ENCODE measurements at places on chromosomes 1 and 21.

DNA sequence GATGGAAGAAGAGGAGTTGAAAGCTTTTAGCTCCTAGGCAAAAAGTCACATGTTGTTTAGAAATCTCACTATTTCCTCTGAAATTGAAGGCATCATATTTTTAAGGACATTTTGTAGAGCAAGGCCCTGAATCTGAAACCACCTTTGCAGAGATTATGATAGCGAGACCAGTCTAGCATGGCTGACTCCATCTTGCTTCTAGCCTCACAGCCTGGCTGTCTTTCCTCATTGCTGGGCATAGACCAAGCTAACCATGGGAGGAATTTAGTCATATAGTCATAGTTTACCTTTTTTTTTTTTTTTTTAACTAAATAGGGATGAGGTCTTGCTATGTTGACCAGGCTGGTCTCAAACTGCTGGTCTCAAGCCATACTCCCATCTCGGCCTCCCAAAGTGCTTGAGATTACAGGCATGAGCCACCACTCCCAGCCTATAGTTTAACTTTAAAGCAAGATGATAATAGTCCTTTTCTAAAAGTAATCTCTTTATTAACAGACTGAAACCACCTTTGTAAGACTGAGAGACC, 42.2 kb upstream of the ZNF326 start:
- peak; percentile 32 for DNase-seq

DNA sequence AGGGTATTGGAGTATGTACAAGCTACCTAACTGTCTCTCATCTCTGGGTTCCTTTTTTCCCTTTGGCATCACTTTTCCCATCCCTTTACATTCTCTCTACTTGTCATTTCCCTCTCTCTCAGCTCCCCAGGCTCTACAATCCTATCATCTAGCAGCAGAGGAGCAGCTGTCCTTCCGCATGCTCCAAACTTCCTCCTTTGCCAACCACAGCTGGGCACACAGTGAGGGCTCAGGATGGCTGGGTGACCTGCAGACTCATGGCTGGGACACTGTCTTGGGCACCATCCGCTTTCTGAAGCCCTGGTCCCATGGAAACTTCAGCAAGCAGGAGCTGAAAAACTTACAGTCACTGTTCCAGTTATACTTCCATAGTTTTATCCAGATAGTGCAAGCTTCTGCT, 561 bp downstream of the CD1E start:
- no peak for DNase-seq

GRCh38 chr1:19622204-19622603, 21.9 kb upstream of the NBL1 start:
- DNase-seq, result peak; percentile 73

DNA sequence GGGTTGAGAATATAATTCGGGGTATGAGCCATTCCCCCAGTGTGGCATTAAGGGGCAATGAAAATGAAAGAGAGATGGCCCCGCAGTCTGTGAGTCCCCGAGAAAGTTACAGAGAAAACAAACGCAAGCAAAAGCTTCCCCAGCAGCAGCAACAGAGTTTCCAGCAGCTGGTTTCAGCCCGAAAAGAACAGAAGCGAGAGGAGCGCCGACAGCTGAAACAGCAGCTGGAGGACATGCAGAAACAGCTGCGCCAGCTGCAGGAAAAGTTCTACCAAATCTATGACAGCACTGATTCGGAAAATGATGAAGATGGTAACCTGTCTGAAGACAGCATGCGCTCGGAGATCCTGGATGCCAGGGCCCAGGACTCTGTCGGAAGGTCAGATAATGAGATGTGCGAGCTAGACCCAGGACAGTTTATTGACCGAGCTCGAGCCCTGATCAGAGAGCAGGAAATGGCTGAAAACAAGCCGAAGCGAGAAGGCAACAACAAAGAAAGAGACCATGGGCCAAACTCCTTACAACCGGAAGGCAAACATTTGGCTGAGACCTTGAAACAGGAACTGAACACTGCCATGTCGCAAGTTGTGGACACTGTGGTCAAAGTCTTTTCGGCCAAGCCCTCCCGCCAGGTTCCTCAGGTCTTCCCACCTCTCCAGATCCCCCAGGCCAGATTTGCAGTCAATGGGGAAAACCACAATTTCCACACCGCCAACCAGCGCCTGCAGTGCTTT, 9.4 kb downstream of the PROX1 start:
- DNase-seq, result no peak

DNA sequence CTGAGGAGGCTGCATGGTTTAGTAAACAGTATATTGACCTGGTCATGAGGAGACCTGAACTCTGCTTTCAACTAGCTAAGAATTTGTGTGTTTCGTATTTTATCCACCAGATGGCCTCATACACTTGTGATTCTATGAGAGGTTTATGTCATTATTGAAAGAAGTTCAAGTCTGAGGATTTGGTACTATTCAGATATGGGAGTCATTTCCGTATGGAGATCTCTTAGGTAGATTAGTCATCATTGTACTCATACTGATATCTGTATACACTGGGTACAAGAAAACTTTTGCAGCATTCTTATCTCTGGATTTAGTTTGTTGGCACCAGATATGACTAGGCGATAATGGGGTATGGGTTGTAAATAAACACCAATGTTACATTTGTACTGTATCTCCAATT, 26.6 kb downstream of the ATF6 start:
- DNase-seq, result peak; percentile 83

DNA sequence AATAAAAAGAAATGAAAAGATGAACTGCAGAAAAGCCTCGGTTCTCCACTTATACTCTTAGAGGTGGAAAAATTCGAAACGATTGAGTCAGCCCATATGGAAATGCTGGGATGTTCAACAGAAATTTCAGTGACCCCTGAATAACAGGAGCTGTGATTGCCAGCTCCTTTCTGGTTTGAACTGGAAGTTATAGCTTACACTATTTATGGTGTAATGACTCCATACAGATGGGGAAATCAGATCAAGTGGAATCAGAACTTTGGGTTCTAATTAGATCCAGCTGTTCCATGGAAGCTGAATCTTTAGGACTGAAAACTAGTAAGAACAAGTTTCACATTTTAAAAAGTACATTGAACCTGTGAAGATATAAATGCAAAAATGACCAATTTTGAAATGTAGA, 569.3 kb upstream of the ZRANB2 start:
- peak; percentile 49 for DNase-seq

DNA sequence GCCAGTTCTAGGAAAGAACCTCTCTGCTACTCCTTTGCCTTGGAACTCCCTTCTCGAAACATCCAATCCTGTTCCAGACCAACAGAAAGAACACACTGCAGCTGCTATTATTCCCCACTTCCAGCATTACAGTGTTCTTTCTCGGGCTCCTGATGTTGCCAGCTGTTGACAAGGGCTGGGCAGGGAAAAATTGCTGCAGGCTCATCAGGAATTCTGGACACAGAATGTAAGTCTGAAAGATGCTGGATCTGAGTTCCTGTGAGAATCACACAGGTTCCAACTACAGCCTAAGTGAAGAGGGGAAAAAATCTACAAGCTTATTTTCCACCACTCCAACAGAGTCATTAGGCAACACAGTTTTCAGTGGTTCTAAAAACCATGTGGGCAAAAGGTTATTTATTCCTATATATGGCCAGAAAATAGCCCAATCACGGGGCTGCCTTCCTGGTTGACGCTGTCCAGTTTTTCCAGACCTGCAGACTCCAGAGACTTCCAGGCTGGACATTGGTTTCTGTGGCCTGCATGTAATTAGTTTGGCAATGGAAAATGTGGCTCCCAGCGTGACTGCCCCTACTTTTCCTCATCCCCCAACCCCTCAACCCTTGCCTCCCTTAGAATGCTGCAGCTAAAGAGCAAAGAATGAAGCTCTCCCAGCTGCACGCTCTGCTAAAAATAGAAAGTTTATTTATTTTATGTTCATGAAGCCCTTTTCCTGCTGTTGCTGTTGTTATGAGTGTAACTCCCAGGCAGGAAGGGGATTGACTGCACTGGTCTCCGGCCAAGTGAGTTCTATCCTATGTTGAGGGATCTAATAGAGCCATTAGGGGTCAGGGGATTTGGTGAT, 8.3 kb upstream of the KIAA0040 start:
- DNase-seq, result peak; percentile 92

DNA sequence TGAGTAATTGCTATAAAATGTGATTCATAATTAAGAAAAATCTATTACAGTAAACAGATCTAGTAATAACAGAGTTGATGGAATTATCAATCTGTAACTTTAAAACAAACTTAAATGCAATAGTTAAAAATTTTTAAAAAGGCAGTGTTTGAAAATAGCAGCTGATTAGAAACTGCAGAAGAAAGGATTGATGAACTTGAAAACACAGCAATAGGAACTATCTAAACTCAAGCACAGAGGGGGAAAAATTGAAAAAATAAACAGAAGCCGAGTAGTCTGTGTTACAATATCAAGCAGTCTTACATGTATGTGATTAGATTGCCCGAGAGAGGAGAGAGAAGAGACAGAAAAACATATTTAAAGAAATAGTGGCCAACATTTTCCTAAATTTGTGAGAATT, 569.0 kb upstream of the B3GALT2 start:
- no peak for DNase-seq

DNA sequence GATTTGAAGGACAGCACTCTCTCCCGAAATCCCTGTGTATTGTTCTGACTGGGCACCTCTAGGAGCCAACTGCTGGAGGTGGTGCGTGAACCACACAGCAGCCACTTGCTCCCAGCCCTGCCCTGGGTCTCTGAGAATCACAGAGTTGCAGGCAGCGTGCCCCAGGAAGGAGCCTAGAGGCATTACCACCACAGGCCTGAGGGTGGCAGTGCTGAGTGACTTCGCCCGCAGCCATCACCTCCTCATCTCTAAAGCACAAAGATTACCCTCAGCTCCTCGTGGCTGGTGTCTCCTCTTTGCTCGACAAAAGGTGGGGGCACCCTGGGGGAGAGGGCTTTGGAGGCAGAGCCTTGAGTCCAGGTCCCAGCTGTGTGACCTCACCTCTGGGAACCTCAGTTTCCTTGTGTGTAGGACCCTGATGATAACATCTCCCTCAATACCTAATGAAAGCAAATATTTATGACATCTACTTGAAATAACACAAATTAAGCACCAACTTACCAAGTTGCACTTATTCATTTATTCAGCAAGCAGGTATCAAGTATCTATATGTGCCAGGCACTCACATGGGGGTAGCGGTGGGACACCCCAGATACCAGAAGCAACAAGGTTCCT, 86.3 kb downstream of the VWA5B1 start:
- peak; percentile 52 for DNase-seq

GRCh38 chr21:14010729-14011128, 200.0 kb downstream of the LIPI start:
- no peak for DNase-seq

DNA sequence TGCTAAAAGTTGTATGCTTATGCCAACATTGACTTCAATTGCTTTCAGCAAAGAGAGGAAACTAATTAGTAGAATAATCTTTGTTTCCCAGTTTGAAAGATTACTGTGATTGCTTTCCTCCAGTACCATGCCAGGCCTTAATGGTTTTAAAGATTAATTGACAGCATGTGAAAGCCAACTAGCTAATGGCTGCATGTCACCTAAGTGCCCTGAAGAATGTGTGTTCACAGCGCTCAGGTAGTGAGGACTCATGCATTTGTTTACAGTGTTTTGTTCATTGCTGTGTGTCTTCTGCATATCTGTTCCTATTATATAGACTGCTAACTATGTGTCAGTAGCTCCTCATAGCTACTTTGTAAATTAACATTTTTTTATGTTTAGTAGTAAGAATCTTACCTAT, 335.6 kb downstream of the LRRIQ3 start:
- DNase-seq, result no peak

DNA sequence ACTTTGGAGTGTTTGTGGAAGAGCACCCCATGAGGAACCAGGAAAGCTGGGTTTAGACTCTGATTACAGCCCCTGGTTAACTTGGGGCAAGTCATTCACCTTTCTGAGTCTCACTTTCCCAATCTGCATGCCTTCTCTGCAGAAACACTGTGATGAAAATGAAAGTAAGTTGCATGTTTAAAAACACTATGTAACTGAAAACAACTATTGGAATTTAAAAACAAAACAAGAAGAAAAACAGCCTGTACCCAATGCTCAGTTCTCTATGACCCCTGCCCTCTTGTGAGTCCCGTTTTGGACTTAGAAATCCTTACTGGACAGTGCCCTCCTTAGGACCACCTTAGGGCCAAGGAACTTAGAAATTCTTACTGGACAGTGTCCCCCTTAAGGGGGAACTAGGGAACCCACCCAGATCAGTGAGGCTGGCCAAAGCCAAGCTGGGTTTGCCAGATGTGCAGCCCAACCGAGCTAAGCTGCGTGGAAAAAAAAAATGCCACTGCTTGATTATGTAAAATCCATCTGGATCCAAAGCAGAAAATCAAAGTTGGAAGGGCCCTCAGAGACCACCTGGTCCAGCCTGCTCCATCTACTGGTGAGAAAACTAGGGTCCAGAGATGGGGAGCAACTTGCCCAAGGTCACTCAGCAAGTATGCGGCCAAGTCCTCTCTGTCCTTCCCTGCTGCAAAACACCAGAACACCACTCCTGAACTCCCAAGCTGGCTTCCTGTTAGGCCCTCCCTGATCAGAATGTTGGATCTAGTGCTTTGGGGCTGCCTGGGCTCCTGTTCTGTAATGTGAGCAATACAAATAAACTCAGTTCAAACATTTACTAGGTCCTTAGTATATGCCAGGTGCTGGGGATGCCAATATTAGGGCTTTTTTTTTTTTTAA, 77.7 kb downstream of the MRPL37 start:
- peak; percentile 46 for DNase-seq

DNA sequence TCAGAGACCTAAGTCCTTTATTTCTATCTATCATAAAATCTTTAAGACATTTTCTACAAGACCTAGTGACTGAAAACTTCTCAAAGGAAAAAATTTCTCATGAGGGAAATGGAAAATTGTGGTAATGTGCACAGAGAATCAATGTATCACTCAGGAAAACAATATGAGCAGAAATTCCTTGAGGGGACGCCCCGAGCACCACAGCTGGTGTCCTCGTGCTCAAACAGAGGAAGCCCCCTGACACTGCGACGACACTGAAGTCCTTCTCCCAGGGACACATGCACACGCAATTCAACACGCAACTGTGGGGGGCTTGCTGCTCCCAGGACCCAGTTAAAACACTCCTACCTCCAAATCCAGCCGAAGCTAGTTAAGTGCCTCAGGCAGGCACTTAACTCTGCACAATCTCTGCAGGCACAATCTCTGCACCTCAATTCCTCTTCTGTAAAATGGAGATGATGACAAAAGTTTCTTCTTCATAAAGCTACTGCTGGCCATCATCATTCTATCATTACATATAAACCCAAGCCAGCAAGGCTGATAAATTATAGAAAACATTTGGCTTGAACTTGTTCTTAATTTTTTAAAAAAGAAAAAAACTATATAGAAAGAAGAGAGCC, 16.0 kb downstream of the ZBTB17 start:
- DNase-seq, result no peak

GRCh38 chr1:114164840-114165543, 11.3 kb upstream of the SYT6 start:
- DNase-seq, result no peak

DNA sequence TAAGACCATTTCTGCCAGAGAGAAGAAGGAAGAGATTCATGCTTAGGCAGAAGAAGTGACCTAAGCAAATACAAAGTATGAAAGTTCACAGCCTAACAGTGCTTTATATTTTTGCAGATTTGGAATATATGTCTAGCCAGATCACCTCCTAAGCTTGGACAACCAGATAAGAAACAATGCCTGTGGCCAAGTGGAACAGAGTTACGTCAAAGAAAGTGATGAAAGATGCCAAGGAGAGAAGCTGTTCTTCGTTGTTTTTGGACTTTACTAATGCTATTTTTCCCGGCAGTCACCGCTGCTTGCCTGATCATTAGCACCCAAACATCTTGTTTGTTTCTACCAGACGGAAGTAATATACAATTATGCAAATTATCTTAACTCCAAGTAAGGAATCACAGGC, 489.2 kb upstream of the C1orf87 start:
- DNase-seq, result no peak

All from EH (cell line).